Hair follicle dermal papilla cell (primary cell): ENCODE measurements at places on chromosomes 13 and 19. TPM values are rescaled to one million over a fixed set of nuclear protein-coding genes. Genes with fewer than 3 reads are reported as not detected.

CBY2 gene
- total RNA-seq = not detected in 2 replicates

NLRP7 gene
- not detected in 2 replicates for total RNA-seq

FAM83E gene
- total RNA-seq = 0.24 and 1.3 TPM in 2 replicates

IZUMO4 gene
- total RNA-seq = 1.7 and 2.6 TPM in 2 replicates

RDH8 gene
- not detected in 2 replicates for total RNA-seq

CLEC11A gene
- total RNA-seq = 56.5 and 68.2 TPM in 2 replicates

PNMA8A gene
- total RNA-seq = 0.36 and 8.9 TPM in 2 replicates

POMP gene
- total RNA-seq = 44.5 and 46.0 TPM in 2 replicates

FAM216B gene
- total RNA-seq = not detected in 2 replicates

ZNF865 gene
- 1.7 and 2.4 TPM in 2 replicates for total RNA-seq

CLIP3 gene
- 20.4 and 22.8 TPM in 2 replicates for total RNA-seq

SOX1 gene
- total RNA-seq = not detected in 2 replicates

PPFIA3 gene
- 1.8 and 2.4 TPM in 2 replicates for total RNA-seq

ZNF8 gene
- total RNA-seq = 11.3 and 12.8 TPM in 2 replicates

PSG6 gene
- not detected in 2 replicates for total RNA-seq

CGB8 gene
- not detected in 2 replicates for total RNA-seq

FARSA gene
- total RNA-seq = 44.5 and 46.8 TPM in 2 replicates

SLITRK6 gene
- 0.12 and 0.16 TPM in 2 replicates for total RNA-seq

ZNF229 gene
- total RNA-seq = 17.2 and 20.9 TPM in 2 replicates

PPP2R1A gene
- 218 and 247 TPM in 2 replicates for total RNA-seq

FGF14 gene
- under 0.01 and 0.32 TPM in 2 replicates for total RNA-seq
